ENCODE measurements at places on chromosomes 6 and 20.

DNA sequence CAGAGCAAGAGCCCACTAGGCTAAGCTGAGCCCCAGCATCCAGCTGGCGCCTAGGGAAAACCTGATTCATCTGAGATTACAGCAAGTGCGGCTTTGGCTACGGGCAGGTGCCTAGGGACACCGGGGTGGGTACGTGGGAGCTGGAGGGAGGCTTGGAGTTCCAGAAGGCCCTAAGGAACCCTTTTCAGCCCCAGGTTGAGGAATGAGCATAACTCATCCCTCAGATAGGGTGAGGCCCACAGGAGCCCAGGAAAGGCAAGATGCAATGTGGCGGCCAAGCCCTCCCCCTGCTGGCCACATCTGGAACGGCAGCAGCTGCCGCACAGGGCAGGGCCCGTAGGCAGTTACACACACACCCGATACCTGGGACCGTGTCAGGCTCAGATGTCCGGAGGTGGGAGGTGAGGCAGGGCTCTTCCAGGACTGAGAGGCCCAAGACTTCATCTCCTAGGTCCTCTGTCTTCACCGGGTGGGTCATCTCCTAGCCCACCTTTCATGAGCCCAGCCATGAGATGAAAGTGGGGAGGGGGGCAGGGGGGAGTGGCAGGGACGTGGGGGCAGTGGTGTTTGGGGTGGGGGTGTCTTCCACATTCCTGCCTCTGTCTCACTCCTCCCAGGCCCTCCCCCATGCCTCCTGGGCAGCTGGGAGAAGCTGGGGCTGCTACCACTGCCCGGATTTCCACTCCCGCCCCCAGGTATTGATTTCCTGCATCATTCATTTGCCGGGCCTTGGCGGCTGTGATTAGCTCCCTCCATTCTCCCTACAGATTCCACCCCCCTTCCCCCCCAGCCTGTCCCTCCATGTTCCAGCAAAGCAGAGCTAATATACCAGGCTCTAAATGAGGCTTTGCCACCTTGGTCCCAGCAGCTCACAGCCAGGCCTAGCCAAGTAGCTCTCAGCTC lies 5.5 kb downstream of the MDGA1 start:
- DNase-seq: no peak

GRCh38 chr6:153145591-153145990 lies 14.5 kb upstream of the RGS17 start:
- DNase-seq: peak; percentile 94

DNA sequence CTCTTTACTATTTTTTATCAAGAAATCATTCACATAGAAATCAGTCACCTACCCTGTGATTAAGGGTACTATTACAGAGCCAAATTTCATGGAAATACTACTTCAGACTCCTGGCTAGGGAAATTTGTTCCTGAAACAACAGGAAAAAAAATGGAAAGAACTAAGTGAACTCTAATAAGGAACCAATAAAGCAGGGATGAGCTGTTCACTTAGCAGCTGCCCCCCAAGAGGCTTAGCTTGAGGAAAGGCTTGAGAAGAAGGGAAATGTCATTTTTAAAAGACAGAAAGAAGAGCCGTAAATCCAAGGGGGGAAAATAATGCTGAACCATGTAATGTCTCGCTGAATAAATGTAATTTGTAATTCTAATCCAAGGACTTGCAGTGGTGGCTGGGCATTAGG lies 88.8 kb downstream of the COL21A1 start:
- DNase-seq: no peak

- no peak for DNase-seq
Observed at GRCh38 chr6:69887026-69887425, 20.7 kb downstream of the COL19A1 start.

DNA sequence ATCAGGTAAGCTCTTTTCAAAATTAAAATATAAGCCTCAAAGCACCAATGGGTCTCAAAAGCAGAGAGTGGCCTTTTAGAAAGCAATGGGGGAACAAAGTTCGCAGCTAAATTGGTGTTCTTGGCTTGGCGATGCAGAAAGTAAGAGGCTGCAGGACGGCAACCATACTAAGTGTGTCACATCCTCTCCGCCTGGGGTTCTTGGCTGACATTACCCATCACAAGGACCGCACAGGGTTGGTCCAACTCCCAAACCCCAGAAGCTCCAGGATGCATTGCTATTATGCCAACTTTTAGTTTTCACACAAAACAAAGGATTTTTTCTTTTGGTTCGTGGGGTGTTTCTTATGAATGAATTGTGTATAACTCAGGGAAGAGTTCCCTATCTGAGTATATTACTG lies 124.8 kb downstream of the PRKN start:
- no peak for DNase-seq

DNA sequence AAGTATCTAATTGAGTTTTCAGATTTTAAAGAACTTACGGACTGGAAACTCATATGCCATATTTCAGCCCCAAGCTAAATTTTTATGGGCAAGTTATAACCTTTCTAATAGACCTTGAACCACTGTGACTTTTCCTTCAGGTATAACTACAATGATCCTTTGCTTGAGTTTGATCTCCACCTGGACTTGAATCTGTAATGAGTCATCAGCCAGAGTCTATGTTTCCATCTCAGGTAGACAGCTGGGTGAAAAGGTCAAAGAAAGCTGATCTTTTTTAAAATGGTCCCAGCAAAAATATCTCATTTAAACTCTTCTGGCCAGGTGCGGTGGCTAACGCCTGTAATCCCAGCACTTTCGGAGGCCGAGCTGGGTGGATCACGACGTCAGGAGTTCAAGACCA lies 88.4 kb upstream of the SGK1 start:
- no peak for DNase-seq

DNA sequence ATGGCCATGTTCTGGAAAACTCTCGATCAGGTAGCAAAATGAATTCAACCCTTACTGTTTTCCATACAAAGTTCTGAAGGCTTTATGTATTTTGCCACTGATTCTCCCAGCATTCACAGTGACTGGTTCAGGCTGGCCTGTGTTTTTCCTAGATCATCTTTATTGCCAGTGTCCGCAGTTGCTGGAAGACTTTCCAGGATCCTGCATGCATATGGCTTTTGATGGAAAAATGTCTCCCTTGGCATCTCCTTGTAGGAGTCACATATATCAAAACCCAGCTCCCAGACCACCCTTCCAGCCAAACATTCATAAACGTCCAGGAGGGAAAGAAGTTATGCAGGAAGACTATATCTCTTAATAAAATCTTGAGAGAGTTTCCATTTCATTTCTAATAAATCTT lies 588.8 kb downstream of the MAFB start:
- DNase-seq: no peak

GRCh38 chr6:150491811-150492172 lies 107.9 kb upstream of the PLEKHG1 start:
- DNase-seq: no peak

GRCh38 chr6:27031302-27031701 lies 216.2 kb upstream of the PRSS16 start:
- no peak for DNase-seq

- no peak for DNase-seq
Observed at GRCh38 chr6:94894300-94894699, 683.0 kb upstream of the MANEA start.

- DNase-seq: no peak
Observed at GRCh38 chr6:96849615-96850014, 12.3 kb upstream of the GPR63 start.

DNA sequence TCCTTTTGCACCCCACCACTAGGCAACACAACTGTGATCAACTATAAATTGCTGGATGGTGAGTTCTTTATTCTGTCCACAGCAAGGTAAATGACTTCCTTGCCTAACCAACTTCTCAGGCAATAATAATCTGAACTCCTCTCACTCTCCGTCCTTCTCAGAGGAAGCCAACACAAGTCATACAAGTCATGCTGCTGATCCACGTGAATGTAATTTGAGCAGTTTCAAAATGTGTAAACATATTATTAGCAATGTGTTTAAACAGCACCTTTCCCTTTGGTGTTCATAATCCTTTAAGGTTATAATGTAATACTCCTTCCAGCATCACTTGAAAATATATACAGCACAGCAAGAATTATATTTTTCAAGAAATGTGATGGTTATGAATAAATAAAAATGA lies 127.9 kb downstream of the QRSL1 start:
- peak; percentile 73 for DNase-seq

DNA sequence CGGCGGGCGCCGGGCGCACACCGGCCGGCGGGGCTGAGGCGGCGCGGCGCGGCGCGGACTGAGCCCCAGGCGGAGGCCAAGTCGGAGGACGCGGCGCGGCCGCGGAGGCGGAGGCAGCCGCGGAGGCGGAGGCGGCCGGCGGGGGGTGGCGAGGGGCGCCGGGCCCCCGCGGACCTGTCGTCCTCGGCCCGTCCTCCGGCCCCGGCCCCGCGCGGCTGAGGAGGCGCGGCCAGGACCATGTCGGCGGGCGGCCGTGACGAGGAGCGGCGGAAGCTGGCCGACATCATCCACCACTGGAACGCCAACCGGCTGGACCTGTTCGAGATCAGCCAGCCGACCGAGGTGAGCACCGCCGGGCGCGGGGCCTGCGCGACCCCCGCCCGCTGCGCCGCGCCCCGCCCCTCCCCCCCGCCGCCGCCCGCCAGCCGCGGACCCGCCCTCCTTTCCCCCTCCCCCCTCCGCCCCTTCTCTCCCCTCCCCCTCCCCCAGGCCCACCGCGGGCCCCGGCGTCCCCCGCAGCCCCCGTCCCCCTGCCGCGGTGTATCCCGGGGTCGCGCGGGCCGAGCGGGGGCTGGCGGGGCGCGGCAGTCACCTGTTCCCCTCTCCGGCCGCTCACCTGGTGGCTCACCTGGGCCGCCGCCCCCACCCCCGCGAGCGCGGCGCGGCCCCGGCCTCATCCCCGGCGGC lies at the start of gene AFDN:
AFDN (plus strand) TSS at position 16 of the 687 bp plus-strand sequence; CDS start at position 238, 222 bp downstream.
- no peak for DNase-seq

DNA sequence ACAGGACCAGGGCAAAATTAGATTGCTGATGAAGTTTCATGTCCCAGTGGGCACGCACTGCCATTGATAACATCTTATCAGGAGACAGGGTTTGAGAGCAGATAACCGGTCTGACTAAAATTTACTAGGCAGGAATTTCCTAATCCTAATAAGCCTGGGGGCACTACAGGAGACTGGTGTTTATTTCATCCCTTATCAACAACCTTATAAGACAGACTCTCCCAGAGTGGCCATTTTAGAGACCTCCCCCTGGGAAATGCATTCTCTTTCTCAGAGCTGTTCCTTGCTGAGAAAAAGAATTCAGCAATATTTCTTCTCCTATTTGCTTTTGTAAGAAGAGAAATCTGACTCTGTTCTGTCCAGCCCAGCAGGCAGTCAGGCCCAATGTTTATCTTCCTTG lies 423.4 kb upstream of the IMPG1 start:
- no peak for DNase-seq

DNA sequence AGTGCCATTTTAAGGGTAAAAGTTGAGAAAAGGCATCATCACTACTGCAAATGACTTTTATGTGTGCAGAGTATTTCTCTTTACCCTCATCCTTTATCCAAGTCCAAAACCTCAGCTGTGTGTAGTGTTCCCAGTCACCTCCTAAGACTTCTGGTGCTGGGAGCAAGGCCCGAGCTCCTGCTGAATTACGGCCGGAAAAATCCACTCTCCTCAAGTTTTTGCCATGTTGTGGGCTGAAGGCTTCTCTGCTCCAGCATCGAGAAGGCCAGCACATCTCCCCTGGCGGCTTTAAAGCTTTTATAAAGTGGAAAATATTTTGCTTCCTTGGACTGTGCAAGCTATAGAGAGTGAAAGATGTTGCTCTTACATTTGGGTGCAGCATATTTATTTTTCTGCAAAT lies 153.2 kb upstream of the THBS2 start:
- DNase-seq: no peak

DNA sequence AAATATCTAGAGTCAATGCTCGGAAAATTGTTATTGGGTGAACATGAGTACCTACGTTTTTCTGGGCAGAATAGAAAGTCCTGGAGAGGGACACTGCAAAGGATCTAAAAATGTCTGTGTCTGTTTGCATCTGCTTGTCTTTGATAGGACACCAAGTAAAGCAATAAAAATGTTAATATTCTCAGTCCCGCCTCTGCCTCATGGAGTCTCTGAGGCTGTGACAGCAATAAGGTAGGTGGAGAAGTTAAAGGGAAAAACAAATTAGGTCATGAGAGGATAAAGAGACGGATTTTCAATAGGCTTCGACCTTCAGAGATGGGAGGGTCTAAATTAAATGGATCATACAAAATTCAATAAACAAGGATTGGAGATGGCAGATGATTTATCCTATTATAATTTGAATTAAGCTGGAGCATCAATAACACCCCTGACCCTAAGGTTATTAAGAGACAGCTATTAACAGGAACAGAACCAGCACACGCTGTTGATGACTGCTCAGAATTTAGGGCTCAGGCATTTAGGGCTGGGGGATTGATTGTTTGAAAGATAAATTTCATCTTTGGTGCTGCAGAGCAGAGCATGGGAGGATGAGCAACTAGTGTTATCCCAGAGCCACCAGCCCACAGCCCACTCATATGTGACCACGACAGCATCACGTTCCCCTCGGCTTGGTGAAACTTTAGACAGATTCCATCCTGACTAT lies 620.3 kb upstream of the CDH4 start:
- DNase-seq: no peak

DNA sequence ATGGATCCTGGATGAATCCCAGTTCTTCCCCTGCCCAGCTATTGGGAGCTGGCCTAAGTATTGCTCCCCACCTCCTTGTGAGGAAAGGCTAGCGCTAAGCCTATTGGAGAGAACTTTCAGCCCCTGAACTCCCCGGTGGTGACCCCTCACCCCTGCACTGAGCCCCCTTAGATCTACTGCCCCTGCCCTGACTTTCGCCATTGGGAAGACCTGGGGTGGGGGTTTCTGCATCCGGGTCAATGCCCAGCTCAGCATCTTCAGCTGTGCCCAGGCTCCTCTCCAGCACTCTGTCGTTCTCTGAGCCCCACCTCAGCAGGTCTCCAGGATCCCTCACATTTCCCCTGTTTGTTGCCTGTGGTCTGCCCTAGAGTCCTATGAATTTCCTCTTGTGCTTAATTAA lies 9.0 kb downstream of the TREML4 start:
- DNase-seq: no peak

- no peak for DNase-seq
Observed at GRCh38 chr20:62201173-62202082, 18.6 kb downstream of the MTG2 start.

DNA sequence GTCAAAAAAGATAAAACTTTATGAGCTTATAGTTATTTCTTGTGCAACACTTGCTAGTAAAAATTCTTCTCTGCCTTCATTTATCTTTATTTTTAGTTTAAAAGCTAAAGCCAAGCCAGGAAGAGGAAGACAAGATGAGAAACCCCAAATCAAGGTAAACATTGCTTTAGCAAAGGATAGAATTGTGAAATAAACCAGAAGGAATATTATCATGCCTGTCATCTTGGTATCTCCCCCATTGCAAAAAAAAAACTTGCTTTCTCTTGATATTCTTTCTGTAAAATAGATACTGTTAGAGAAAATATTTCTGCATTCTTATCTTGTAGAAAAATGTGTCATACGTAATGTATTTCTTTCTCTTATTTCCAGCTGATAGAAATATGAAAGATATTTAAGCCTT lies 432.8 kb downstream of the GJA1 start:
- no peak for DNase-seq
